Keratinocyte (primary cell): ENCODE measurements at places on chromosomes 1 and 21. TPM values are rescaled to one million over a fixed set of nuclear protein-coding genes. Genes with fewer than 3 reads are reported as not detected.

The ITLN2 gene
- 0.22 to 0.59 TPM (median 0.39 TPM) in 3 replicates for polyA plus RNA-seq

The OR10Z1 gene
- polyA plus RNA-seq = not detected in 3 replicates

The RHD gene
- polyA plus RNA-seq = not detected in 3 replicates

DNA sequence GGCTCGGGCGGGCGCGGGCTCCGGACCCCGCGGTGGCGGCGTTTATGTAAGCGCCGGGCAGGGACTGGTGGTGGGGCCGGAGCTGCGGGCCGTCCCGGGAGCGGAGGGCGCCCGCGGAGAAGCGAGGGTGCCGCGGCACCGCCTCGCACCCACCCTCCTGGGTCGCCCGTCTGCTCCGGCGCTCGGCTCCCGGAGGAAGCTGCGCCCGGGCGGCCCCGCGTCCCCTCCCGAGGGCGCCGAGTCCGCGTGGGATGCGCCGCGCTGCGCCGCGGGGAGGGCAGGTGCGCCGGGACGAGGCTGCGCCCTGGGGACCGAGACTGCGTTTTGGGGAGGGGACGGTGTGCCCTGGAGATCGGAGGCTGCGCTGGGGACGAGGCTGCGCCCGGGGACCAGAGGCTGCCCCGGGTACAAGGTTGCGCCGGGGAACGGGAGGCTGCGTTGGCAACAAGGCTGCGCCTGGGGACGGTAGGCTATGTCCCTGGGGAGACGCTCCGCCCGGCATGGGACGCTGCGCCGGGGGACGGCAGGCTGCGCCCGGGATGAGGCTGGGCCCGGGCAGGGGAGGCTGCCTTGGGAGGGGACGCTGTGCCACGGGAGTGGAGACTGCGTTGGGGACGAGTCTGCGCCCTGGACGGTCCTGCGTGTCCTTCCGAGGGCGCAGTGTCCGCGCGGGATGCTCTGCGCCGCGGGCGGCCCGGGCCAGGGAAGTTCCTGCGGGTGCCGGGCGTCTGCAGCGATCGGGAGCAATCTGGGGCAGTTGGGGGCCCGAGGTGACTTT lies 627 bp downstream of the ADARB1 start:
- DNase-seq = no peak

- DNase-seq = no peak
Measured at GRCh38 chr1:239367196-239367810, 19.1 kb upstream of the CHRM3 start.

- no peak for DNase-seq
Measured at GRCh38 chr1:170213596-170213995, 67.8 kb downstream of the NTMT2 start.

GRCh38 chr1:12035312-12035711 lies 16.0 kb downstream of the MIIP start:
- no peak for DNase-seq

- no peak for DNase-seq
Measured at GRCh38 chr1:61588736-61589672, 135.9 kb downstream of the TM2D1 start.
